ENCODE measurements at places on chromosomes 5 and 9. TPM values are rescaled to one million over a fixed set of nuclear protein-coding genes. Genes with fewer than 3 reads are reported as not detected.

The LCN1 gene
- not detected for total RNA-seq

The NR2F1-AS1 gene
- 5.3 TPM for total RNA-seq

The UBTD2 gene
- total RNA-seq: 13.5 TPM

The SPINK6 gene
- total RNA-seq: not detected

The EGFLAM gene
- 4.6 TPM for total RNA-seq

The ARID3C gene
- total RNA-seq: not detected

The DAB2 gene
- total RNA-seq: 33.9 TPM

The ANKRD31 gene
- total RNA-seq: 0.33 TPM

The SCGB3A2 gene
- total RNA-seq: not detected

The C1QTNF3 gene
- total RNA-seq: 0.99 TPM

The PTGER4 gene
- 25.9 TPM for total RNA-seq

DNA sequence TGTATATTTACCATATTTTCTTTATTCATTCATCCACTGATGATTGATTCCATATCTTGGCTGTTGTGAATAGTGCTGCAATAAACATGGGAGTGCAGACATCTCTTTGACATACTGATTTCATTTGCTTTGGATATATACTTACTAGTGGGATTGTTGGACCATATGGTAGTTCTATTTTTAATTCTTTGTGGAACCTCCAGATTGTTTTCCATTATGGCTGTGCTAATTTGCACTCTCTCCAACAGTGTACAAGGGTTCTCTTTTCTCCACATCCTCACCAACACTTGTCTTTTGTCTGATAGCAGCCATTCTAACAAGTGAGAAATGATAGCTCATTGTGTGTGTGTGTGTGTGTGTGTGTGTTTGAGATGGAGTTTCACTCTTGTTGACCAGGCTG lies 86.7 kb downstream of the DAPK1 start:
- DNase-seq: no peak

DNA sequence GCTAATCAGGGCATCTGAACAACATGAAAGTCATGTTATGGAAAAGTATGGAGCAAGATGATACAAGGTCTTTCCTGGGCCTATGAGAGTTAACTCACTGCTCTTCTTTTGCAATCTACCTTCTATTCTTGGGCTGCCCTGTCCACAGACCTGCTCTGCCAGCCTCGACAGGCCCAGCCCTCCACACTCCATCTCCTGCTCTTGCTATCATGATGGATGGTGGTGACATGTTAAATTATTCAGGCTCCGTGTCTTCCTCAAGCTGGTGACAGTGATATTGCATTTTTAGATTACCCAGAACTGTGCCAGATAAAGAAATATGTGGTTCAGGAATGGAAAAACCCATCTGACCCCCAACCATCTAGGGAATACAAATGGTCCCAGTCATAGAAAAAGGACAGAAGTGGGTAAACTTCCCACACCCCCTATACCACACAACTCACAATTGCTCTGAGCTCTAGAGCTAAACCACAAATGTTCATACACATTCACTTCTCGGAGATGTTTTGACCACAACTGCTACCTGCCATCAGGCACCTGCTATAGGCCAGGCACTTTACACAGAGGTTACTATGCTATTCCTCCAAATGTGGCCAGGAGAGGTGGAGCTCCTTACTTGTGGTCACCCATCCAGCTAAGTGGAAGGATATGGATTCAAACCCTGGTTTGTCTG lies 311.3 kb downstream of the ASTN2 start:
- no peak for DNase-seq

DNA sequence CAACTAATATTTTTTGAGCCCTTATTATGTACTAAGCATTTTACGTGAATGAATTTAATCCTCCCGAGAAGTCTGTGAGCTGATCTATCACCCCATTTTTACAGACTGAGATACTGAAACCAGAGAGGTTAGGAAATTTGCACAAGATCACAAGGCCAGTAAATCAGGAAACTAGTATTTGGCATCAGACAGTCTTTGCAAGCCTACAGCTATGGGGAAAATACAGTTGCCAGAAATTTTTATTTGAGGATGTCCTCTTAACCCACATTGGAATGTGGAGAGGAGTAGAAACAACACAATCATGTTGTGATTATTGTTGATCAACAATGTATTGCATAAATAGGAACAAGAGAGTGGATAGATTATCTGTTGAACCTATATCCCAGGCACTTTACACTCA lies 2.3 kb upstream of the SLC46A2 start:
- DNase-seq: no peak

DNA sequence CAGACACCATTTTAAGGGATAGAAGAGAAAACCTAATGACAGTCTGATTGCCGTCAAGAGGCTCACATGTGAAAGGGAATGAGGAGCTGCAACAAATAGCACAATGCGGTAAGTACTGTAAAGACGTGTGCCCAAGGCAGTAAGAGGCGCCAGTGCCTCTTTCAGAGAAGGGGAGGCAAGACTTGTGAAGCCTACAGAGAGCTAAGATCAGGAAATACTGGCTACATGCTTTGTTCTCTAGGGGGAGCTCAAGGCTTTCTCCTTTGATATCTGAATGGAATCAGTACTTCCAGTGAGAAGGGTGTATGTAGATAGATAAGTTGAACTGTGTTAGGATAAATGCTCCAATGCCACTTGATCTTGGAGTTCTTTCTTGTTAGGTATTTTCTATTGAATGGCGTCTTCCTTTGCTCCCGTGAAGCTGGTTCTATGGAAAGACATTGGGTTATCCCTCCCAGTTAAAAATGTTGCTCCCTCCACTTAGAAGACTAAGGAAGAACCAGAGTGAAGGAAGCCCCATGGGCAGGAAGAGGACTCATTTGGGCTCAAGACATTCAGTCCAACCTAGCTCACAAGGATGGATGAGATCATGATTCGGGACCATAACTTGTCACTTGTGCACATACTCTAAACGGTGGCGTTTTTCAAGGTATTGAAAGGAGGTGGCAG lies 23.5 kb upstream of the ALDOB start:
- DNase-seq: no peak

- DNase-seq: no peak
Measured at GRCh38 chr5:89204756-89205155, 321.8 kb upstream of the MEF2C start.

GRCh38 chr9:35172878-35173277 lies 11.1 kb downstream of the UNC13B start:
- DNase-seq: no peak

DNA sequence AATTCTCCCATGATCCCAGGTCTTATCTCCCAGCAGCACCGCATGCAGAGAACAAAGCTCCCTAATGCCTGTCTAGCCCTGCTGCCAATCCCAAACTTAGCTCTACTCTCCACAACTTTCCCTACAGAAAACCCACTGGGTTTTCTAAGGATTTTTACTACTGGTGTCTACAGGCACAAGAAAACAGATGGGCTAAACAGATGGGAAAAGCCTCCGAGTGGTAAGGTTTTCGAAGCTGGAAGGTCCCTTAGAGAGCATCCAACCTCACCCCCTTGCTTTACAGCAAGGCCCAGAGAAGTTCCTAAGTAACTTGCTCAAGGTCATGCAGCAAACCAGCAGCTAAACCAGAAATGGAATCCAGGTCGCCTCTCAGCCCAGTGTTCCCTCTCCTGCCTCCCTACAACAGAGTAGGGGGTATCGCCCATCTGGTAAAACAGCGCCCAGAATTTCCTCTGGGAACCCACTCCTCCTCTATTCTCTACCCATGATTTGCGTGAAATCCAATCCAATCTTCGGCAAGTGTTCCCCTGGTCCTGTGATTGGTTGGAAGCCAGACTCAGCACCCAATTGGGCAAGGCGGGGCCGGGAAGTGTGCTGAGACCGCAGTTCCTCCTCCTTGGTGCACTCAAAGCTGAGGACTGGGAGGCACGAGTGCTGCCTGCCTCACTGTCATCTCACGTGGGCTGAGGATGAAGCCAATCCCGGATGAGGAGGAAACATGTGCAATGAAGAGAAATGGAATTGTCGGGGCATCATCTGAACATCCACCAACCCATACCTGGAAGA lies 20.8 kb downstream of the CPLX2 start:
- no peak for DNase-seq

DNA sequence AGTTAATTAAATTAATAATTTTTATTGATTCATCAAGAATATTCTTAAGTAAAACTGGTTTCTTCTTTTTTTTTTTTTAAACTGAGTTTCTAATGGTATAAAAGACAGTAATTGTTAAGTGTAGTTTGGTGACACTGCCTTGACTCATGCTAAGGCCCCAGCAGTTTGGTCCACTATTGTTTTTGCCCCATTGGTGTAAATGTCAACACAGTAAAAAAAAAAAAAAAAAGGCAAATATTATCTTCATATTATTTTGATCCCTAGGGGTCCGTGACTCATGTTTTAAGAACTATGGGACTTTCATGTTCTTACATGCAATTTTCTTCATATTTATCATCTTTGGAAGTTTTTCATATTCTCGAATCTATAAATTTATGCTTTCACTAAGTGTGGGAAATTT lies 29.2 kb upstream of the JAK2 start:
- DNase-seq: no peak

DNA sequence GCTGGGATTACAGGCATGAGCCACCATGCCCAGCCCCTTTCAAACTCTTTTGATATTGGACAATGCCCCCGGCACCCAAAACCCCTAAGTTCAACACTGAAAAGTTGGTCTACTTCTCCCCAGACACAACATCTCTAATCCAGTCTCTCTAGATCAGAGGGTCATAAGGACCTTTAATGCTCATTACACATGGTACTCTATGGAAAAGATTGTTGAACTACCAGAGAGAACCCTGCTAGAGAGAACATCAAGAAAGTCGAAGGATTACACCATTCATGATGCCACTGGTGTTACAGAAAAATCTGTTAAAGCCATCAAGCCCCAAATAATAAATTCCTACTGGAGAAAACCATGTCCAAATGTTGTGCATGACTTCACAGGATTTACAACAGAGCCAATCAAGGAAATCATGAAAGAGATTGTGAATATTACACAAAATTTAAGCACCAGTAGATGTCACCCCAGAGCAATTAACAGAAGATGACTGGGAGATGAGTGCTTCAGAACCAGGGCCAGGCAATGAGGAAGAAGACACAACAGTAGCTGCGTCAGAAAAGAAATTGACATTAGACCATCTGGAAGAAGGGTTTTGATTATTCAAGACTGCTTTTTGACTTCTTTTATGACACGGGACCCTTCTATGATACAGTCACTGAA lies 28.3 kb upstream of the NIPAL4 start:
- no peak for DNase-seq

DNA sequence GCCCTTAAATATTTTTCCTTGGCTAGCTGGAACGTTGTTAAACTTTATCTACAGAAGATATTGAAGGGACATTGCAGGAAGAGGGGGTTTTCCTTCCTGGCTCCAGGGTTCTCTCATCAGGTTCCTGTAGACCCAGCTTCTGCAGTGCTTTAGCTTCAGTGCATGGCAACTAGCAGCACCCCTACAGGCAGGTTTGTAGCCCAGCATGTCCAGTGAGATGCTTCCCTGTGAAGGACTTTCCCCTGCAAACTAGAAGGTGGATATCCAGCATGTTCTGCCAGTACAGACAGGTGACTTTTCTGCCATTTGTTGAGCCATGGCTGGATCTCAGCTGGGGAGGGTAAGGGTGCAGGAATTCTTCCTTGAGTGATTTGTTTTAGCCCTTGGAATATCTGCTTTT lies 10.4 kb downstream of the CCL28 start:
- DNase-seq: no peak

DNA sequence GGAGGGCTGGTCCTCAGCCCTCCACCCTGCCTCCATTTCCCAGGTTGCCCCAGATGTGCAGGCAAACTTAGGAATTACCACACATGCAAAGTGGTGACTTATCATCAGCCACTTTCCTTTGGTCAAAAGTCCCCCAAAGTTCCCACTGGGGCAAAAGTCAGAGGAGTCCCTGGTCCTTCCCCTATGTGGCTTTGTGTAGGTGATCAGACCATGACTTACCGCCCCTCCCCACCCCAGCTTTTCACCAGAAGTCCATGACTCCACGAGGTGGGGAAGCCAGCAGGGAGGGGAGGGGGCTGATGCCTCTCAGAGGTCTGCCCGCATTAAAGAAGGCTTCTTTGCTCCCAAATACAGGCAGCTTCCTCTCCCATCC lies 5.8 kb downstream of the TRAF1 start:
- no peak for DNase-seq

All from body of pancreas (tissue), 4 donors.